GM23248 (cell line): ENCODE measurements at places on chromosomes 1 and 21.

GRCh38 chr21:38796424-38796823 is 9.3 kb upstream of the ETS2 start:
- peak; percentile 22 for DNase-seq

GRCh38 chr1:231248778-231249177 is 7.8 kb downstream of the GNPAT start:
- no peak for DNase-seq

DNA sequence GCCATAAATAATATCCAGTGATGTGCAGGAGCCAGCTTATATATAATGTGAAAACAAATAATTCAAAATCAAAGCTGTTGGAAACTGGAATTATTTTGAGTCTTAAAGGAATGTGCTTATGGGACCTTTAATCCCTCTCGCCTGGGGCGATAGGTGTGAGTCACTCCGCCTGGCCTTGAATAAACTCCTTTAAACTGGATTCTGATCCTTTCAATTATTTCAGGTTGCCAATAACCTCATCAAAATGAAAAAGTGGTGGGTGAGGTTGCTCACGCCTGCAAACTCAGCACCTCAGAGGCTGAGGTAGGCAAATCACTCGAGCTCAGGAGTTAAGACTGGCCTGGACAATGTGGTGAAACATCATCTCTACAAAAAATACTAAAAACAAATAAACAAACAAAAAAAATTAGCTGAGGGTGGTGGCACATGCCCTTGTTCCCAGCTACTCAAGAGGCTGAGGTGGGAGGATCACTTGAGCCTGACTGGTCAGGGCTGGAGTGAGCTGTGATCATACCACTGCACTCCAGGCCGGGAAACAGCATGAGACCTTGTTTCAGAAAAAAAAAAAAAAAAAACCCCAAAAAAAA is 11.4 kb upstream of the SLC2A5 start:
- DNase-seq: no peak

DNA sequence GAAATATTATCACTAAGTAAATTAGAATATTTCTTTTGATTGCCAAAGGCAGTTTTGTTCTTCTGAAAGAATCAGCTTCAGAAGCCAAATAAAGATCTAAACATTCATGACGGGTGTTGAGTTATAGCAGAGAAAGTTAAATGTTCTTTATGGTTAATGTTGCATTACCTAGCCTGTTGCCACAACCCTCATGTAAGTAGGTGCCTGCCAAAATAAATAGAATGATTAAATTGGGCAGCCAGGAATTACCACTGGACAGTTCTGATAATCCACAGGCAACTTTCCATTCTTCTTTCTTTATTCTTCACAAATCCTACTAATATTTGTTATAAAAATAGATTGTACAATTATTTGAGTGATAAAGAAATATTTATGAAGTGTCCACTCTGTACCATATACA is 217.9 kb upstream of the NRIP1 start:
- DNase-seq: no peak
